ENCODE measurements at places on chromosomes 2 and 18.

DNA sequence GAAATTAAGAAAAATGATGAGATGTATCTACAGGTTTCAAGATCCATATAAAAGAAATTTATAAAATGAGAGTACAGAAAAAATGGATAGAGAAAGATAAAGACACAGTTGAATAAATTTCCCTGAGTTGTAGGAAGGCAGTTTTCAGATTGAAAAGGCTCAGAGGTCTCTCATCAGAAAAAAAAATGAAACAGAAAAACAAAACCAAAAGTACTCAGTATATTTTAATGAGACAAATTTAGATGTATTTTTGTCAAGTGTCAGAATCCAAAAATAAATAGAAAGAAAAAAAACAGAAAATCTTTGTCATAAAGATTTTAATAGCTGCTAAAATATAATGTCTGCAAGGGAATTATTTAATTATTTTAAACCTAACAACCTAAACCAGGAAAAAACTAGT, 520.5 kb downstream of the KCNJ3 start:
- no peak for DNase-seq

DNA sequence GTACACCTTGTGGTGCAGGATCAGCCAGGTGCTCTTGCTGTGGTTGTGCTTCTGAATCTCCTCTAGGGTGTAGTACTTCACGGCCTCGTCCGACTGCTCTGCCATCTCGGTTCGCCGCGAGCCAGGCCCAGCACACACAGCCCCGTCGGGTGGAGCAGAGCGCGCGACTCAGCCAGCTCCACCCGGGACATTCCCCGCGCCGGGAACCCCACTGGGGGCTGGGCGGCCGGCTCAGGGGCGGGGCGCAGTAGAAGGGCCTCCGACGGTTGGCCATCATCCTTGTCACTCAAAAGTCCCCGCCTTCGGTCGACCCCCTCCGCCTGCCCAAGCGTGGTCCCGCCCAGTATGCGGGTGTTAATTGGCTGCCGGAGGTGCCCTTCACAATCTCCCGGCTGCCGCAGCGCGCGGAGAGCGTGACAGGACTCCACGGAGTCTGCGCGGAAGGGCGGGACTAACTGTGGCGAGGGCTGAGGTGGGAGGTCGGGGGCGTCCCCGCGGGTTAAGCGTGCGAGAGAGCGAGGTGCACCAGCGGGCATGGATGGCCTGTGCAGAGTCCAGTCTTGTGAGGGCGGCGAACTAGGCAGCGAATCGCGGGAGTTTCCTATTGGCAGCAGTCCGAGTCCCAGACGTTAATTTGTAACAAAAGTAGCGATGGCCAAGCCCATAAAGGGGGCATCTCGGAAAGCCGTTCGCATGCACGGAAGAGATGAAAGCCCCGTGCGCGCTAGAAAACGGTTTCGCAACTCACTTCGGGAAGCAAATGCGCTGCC, at the start of gene CYB5A:
Gene CYB5A, minus strand, starts transcription at position 193 of the 770 bp plus-strand sequence. Its CDS starts 88 bp downstream, at position 105.
- DNase-seq, result peak; percentile 100

- DNase-seq, result no peak
These were observed 46.5 kb downstream of the XIRP2 start for GRCh38 chr2:166934817-166935216.

DNA sequence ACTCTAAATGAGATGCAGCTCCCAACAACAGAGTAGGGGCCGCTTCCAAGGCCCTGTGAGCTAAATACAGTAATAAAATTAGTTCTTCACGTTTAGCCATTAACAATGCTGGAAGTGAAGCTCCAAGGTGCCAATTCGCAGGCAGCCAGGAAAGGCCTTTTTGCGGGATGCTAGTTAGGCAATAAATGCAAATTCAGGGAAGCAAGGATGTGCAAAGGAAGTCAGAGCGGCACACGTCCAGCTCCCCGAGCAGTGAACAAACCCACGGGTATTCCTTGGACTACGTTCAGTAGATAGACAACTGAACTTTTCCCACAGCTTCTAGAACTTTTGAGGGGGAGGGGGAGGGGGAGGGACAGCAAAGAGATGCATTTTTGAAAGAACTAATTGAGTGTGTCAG, 6.9 kb downstream of the ZNF516 start:
- DNase-seq, result no peak

GRCh38 chr2:17805166-17805565, 11.1 kb upstream of the MSGN1 start:
- DNase-seq, result no peak

GRCh38 chr2:238187618-238188548, 15.6 kb downstream of the ILKAP start:
- DNase-seq, result no peak

GRCh38 chr2:45452866-45453265, 158.2 kb downstream of the SRBD1 start:
- DNase-seq, result no peak

DNA sequence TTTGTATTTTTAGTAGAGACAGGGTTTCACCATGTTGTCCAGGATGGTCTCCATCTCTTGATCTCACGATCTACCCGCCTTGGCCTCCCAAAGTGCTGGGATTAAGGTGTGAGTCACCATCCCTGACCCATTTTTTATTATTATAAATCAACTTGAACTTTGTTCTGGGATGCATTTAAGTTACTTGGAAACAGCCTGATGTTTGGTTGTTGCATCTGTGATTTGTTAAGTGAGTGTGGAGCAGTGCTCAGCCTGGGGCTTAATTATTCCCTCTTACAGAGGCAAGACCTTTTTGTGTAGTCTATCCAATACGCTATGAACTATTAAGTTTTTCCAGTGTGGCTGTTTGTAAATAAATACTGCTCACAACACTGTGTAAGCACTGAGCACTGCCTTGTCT, 32.6 kb downstream of the MTA3 start:
- DNase-seq, result no peak
